ENCODE measurements at places on chromosomes 7 and 10.

DNA sequence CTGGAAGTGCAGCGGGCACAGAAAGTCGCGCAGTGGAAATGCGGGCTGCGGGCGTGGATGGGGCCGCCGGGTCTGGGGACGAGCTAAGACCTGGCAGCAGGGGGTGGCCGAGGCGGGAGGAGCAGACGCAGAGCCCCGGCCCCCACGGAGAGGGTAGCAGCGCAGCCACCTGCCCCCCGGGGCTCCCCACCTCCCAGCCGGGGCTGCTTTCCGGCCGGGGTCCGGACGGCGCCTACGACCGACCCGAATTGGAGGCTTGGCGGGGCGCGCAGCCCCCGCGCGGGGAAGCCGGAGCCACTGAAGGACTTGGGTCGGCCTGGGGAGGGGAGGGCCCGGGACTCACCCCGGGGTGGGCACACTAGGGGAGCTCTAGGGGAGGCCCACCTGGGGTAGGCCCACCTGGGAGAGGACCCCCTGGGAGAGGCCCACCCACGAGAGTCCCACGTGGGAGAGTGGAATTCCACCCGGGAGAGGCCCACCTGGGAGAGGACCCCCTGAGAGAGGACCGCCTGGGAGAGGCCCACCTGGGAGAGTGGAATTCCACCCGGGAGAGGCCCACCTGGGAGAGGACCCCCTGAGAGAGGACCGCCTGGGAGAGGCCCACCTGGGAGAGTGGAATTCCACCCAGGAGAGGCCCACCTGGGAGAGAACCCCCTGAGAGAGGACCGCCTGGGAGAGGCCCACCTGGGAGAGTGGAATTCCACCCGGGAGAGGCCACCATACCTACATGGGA lies 854 bp upstream of the CFAP46 start:
- DNase-seq, result no peak

DNA sequence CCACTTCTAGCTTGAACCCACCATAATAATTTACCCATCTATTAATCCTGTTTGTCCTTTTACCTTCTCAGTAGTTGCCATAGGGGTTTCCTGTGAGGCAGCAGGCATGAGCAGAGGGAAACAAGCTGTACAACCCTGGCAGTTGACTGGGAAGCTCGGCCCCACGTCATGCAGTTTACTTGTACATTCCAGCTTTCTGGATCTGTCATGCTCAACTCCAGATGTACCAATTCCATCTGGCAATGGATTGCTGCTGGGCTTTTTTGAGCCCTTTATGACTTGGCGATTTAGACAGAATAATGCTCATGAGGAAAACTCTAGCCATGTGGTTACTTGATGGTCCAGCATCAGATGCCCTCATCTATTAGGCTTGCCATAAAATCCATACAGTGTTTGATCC lies 112.5 kb downstream of the GNAI1 start:
- DNase-seq, result no peak

DNA sequence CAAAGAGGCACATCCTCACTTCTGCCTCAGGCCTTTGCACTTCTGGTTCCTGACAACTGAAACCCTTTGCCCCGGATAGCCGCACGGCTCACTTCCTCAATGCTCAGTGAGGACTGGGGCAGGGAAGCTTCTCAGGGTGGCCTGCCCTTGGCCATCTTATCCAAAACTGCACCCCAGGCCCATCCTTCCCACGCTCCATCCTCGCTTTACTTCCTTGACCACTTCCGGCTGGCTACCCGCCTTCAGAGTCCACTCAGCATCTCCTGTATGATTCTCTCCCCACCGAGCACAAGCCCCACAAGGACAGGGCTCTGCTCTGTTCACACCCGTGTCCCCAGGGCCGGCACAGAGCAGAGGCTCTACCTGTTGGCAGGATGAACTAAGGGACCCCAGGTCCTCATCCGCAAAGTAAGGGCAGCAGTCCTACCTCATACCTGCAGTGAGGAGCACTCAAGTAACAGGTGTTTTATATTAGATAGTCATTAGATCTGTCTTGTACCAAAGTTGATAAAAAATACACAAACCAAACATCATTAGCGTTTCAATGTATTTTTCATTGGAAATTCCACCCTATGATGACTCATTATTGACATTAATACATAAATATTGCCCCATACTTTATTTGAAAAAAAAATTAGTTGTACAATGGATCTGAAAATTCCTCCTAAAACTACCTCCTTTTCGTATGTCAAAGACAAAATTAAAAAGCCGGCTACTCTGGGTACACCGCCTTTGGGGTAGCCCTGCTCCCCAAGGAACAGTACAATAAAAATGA lies 35.0 kb downstream of the GNA12 start:
- DNase-seq, result no peak

GRCh38 chr10:75159519-75159918 lies 48.1 kb downstream of the SAMD8 start:
- DNase-seq, result no peak

DNA sequence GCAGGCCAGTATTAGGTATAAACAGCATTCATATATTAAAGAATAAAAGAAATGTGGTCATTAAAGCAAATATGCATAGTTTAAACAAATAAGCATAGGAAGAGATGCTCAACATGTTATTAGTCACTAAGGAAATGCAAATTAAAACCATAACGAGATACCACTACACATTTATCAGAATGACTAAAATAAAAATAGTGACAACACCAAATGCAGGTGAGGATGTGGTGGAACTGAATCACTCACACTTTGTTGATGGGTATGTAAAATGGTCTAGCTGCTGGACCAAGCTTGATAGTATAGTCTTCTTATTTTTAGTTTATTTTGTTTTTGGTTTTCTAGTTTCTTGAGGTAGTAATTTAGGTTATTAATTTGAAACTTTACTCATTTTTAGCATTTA lies 242.9 kb downstream of the HGF start:
- no peak for DNase-seq

DNA sequence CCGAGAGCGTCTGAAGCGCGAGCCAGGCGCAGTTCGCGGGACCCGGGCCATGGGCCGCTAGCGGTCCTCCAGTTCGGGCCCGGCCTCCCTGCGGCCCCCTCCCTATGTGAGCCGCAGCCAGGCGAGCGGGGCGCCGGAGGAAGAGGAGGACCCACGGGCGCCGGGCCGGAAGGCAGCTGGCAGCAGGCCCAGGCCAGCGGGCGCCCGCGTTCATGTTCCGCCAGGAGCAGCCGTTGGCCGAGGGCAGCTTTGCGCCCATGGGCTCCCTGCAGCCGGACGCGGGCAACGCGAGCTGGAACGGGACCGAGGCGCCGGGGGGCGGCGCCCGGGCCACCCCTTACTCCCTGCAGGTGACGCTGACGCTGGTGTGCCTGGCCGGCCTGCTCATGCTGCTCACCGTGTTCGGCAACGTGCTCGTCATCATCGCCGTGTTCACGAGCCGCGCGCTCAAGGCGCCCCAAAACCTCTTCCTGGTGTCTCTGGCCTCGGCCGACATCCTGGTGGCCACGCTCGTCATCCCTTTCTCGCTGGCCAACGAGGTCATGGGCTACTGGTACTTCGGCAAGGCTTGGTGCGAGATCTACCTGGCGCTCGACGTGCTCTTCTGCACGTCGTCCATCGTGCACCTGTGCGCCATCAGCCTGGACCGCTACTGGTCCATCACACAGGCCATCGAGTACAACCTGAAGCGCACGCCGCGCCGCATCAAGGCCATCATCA lies 1.1 kb downstream of the ADRA2A start:
- peak; percentile 38 for DNase-seq

GRCh38 chr7:47690902-47691558 lies 109.1 kb upstream of the TNS3 start:
- no peak for DNase-seq
